ENCODE measurements at places on chromosomes 1 and 21.

- no peak for DNase-seq
Observed at GRCh38 chr1:67555461-67556296, 125.5 kb upstream of the SERBP1 start.

DNA sequence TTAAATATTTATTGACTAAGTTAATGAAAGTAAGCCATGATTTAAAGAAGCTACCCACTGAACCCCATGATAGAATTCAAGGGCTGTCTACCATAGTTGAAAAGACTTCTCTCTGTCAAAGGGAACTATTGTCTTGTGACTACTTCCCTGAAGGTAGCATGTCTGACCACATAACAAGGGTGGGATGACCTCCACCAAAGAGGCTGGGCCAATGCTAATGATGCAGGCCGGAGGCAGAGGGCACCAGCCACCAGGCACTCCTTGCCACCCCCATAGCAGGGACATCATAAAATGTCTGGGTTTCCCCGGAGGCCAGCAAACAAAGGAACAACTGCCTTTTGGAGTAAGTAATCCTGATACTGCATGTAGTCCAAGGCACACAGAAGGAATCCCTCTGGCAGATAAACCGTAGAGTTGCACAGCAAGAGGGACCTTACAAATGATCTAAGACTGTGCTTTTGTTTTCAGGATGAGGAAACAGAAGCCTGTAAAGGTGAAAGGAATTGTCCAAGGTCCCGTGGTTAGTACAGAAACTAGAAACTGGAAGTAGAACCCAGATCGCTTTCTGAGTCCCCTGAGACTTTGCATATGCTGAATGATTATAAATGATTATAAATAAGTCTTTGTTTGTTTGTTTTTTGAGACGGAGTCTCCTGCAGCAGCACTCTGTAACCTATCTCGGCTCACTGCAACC is 33.5 kb upstream of the ITPKB start:
- no peak for DNase-seq

- no peak for DNase-seq
Observed at GRCh38 chr21:43297989-43298388, 128.9 kb downstream of the SIK1 start.

GRCh38 chr1:106748606-106749005 is 307.9 kb upstream of the PRMT6 start:
- no peak for DNase-seq

- no peak for DNase-seq
Observed at GRCh38 chr21:33339918-33340317, 15.1 kb downstream of the IFNAR1 start.

DNA sequence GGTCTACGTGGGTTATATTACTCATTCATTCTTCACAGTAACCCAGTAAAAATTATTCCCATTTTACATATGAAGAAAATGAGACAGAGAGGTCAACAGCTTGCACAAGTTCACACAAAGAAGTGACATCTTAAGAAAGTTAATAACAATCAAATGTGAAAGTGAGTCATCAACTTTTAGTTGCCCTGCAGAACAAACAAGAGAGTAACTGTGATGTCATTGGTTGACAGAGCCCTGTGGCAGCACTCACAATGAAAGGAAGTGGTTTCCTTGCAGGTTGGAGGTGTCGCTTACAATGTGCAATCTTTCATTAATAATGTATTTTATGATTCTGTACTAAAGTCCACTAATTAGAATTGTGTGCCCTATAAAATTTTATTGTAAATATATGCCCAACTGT is 369.6 kb downstream of the RYR2 start:
- DNase-seq, result no peak

- DNase-seq, result no peak
Observed at GRCh38 chr1:215529571-215529970, 37.5 kb upstream of the KCTD3 start.

DNA sequence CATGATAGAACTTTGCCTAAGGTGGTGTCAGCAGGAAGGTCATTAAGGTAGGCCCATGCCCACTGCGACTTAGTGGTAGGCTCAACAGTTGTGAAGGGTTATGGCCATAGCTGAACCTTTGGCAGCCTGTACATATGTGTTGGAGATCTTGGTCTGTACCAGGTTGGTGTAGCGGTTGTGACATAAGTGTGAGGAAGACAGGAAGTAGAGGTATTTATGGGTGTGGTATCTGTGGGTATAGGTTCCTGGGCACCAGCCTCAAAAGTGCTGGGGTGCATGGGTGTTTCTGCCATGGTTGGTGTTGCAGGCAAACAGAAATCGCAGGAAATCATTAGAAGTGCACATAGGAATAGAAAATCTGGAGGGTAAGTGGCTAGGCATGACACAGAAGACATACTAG is 18.6 kb upstream of the LRIF1 start:
- DNase-seq, result no peak

DNA sequence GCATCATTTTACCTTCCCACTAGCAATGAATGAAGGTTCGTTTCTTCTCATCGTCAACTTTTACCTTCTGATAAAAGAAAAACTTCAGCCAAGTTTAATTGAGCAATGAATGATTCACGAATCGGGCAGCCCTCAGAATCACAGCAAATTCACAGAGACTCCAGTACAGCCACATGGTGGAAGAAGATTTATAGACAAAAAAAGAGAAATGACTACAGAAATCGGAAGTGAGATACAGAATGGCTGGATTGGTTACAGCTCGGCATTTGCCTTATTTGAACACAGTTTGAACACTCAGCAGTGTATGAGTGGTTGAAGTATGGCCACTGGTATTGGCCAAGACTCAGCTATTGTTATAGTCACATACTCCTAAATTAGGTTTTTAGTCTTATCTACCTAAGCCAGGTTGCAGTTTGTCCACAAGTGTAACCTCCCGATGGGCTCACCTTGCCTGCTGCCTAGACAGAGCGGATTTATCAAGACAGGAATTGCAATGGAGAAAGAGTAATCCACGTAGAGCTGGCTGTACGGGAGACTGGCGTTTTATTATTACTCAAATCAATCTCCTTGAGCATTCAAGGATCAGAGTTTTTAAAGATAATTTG is 15.3 kb downstream of the AK4 start:
- DNase-seq, result no peak

- no peak for DNase-seq
Observed at GRCh38 chr1:85189120-85189519, 11.7 kb downstream of the SYDE2 start.

GRCh38 chr21:41326414-41327080 is 9.9 kb downstream of the FAM3B start:
- no peak for DNase-seq

GRCh38 chr1:102954576-102954975 is 153.7 kb downstream of the COL11A1 start:
- no peak for DNase-seq

DNA sequence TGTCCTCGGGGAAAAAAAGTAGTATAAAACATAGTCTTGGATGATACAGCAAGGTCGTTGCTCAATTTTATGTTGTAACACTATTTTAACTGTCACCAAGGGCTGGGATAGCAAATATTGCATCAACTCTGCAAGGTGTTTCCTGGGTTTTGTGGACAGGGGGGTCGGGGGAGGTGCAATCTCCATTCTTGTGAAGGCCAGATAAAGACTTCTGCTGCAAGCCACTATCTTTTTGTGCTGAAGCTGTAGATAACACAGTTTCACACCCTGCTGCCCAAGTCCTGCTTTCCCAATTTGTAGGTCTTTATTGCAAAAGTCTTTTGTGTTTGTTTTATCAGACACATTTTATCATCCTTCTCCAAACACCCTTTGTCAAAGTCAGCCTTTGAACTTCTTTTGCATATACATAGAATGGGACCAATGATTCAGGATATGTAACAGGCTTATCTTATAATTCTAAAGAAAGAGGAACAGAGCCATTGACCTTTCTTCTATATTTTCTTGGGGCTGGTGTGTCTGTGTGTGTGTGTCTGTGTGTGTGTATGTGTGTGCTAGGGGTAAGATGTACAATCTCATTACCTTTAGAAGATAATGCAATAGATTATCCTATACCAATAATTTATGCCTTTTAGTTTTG is 140.6 kb downstream of the RUNX1 start:
- no peak for DNase-seq

DNA sequence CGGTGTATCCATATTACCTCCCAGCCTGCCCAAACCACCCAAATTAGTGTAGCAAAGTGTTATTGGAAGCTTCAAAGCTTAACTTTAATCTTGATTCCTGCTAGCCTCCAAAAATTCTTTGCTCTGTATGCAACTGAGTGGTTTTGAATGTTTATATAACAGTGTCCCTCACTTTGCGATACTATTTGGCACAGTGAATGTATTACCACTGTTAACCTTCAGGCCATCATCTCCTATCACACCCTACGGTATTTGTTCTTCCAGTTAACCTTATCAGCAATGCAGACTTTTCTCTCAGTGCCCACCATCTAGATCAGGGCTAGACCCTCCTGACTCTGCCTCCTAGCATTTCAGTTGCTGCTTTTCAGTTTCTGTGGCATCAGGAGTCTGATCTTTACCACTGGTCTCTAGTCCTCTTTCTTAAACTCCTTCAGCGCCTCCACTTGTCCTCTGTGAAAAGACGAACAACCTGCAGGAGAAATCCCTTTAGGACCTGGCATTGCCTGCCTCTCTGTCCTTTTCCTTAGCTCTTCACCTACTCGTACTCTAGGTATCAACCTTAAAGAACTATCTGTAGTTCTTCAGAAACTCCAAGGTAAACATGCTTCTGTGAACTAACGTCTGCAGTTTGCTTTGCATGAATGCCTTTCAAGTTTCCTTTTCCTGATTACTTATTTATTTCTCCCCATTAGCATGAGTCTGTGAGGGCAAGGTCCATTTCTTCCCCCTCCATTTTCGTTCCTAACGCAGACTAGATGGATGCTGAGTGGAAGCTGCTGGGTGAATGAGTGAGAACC is 71.7 kb downstream of the SNX7 start:
- no peak for DNase-seq

DNA sequence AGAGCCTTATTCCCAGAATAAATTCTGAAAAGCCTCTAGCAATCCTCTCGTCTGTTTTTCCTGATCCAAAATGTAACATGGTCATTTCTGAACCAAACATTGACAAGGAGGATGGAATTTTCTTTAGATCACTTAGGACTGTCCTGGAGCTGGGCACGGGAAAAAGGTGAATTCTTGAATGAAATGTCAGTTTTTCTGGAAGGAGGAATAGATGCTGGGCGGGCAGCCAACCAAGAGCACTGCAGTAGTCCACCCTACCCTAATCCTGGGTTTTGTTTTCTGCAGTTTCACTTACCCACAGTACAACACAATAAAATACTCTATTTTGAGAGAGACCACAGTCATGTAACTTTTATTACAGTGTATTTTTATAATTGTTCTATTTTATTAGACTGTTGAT is 20.9 kb downstream of the RIT1 start:
- no peak for DNase-seq

DNA sequence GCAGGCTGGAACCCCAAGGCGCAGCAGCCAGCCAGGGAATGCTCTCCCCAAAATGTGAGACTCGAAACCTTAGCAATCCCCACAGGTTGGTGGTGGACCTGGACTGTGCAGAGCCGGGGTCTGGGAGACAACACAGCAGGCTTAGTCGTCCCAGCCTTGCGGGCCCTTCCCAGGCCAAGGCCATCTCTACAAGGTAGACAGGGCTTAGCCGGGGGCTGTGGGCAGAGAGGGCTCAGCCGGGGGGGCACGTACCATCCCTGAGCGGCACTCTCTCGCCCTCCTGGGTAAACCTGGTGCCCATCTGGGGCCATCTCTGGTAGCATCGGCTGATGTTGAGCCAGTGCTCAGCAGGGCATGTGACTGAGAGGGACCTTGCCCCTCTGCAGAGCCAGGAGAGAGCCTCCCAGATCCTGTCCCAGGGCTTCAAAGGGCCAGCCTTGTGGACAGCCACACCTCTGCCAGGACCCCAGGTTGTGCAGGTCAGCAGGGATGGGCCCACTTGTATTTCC is 2.2 kb upstream of the ACTRT2 start:
- no peak for DNase-seq

- peak; percentile 12 for DNase-seq
Observed at GRCh38 chr1:246647113-246647512, 77.1 kb upstream of the SCCPDH start.

- DNase-seq, result peak; percentile 83
Observed at GRCh38 chr1:2208309-2209239, 14.0 kb upstream of the FAAP20 start.

GRCh38 chr1:212010004-212010403 is 25.4 kb downstream of the INTS7 start:
- DNase-seq, result no peak

- DNase-seq, result no peak
Observed at GRCh38 chr1:235507623-235508022, 3.4 kb upstream of the B3GALNT2 start.

- DNase-seq, result no peak
Observed at GRCh38 chr1:116356673-116357072, 16.4 kb upstream of the ATP1A1 start.

- no peak for DNase-seq
Observed at GRCh38 chr1:169390303-169390702, 22.3 kb downstream of the BLZF1 start.

DNA sequence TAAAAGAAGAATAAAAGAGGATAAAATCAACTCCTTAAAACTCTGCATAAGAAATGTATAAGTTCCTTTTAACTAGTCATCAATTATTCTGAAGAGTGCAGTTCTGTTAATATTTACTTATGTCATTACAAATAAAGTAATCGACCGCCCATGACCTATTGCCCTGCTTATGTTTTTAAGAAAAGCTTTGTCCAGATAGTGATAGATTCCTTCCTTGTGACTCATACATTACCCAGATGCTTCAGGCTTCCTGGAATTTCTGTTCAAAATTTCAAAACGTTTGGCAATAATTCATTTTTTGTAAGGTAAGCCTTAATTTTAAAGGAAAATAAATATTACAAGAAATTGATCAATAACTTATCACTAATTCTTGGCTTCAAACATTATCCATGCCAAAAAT is 918.2 kb upstream of the ADGRL2 start:
- peak; percentile 12 for DNase-seq

GRCh38 chr1:35706846-35707600 is 11.7 kb downstream of the C1orf216 start:
- no peak for DNase-seq

- DNase-seq, result no peak
Observed at GRCh38 chr1:41621791-41622190, 137.3 kb upstream of the EDN2 start.

- DNase-seq, result no peak
Observed at GRCh38 chr1:185860311-185860710, 126.1 kb downstream of the HMCN1 start.

- peak; percentile 50 for DNase-seq
Observed at GRCh38 chr1:200699871-200700270, 30.2 kb upstream of the DDX59 start.

DNA sequence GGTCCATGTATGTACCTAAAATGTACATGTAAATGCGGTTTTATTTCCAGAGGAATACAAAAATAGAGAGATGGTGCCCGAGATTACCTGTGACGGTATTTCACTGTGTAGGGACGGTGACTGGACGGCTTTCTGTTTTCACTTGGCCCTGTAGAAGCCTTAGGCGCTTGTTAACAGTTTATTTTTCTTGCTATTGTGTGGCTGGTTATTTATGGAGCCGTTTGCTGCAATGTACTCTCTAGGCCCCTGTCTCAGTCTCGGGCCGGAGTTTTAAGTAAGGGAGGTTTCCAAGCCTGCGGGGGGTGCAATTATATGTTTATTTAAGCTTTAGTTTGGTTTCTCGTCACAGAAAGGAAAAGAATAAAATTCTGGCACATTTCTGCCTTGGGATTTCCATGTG is 413 bp downstream of the EFCAB7 start:
- DNase-seq, result peak; percentile 2

GRCh38 chr21:46661211-46661625 is 25.7 kb downstream of the PRMT2 start:
- DNase-seq, result peak; percentile 69

Measured in astrocyte of the cerebellum (primary cell).